ENCODE measurements at places on chromosomes 1 and 21. TPM values are rescaled to one million over a fixed set of nuclear protein-coding genes. Genes with fewer than 3 reads are reported as not detected.

The C1orf141 gene
- total RNA-seq: not detected

The OR2T35 gene
- not detected for total RNA-seq

- DNase-seq: no peak
Observed at GRCh38 chr1:173009597-173009996, 41.1 kb downstream of the TNFSF18 start.

DNA sequence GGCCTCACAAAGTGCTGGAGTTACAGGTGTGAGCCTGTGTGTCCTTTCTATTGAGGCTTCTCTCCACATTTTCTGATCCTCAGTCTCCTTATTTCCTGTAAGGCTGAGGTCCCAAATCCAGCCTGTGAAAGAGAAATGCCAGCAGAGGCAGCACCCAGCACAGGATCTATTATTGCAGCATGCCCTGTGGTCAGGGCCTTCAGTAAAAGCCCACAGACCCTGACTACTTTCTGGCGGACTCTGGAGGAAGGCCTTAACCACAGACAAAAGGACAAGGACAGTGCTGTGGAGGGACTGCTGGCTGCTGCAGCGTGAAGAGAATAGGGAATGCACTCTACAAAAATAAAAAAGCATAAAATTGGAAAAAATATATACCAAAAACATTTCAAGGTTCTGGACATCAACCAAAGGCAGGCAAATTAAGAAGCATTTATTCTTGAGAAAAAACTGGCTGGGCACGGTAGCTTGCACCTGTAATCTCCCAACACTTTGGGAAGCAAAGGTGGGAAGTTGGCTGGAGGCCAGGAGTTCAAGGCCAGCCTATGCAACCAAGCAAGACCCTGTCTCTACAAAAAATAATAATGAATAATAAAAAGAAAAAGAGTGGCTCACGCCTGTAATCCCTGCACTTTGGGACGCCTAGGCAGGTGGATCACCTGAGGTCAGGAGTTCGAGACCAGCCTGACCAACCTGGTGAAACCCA is 9.4 kb upstream of the PGD start:
- no peak for DNase-seq

DNA sequence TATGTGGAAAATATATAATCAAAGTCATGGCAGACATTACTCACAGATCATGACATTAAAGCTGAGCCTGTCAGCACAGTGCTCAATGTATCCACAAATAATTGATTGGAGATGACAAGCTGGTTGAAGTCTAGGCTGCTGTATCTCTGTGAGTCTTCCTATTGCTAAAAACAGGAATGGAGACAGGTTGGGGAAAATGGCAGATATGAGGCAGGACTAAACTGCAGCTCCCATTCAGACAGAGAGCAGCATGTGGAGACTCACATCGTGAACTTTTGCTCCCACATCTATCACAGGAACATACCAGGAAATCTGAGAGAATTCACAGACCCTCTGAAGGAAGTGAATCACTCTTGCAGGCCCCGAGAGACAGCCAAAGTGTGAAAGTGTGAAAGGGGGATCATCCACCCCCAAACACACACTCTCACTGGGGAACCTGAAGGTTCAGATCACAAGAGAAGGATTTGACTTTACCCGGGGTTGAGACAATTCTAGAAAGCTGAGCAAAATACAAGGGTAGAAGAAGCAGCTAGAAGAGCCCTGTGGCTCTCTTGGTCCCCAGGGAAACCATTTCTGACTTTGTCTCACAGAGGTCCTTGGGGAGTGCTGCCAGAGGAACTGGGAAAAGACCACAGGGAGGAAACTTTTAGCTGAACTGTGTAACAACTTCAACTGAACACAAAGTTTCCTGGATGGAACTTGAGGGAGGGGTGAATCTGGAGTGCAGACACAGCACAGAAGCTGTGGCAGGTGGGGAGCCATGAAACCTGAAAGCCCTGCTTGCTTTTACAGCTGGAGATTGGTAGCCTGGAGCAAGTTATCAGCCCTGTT is 173.4 kb downstream of the S1PR1 start:
- DNase-seq: no peak

All from NCI-H460 (cell line).